ENCODE measurements at places on chromosomes 2 and 18. TPM values are rescaled to one million over a fixed set of nuclear protein-coding genes. Genes with fewer than 3 reads are reported as not detected.

Gene UGT1A10
- polyA plus RNA-seq = not detected

DNA sequence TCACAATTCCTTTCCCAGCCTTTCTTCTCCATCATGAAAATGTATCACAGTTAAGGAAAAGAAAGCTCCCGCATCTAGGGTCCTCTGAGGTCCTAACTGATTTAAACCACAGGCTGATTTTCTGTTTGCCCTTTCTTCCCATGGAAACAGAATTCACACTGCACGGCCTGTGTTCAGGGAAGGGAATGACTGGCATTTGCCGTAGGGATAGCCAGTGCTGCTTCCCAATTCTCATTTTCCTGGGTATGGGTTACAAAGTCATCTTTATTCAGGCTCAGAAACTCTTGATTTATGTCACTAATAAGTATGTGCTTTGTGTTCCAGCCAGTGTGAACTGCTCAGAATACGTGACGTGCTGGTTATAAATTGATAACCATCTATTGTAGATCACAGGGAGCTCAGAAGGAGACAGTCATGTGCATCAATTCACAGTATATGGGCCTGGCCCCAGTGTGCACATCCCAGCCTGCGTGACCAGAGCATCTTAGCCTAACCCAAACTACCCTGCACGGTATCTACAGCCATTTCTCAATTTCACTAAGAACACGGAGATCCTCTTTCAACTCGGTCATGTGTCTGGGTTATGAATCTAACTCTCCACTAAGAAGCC, 163.3 kb downstream of the LRRC30 start:
- DNase-seq = no peak

GRCh38 chr2:190182071-190182524, 119.6 kb upstream of the MSTN start:
- DNase-seq = no peak

Gene NPAS2
- polyA plus RNA-seq = 14.4 TPM

DNA sequence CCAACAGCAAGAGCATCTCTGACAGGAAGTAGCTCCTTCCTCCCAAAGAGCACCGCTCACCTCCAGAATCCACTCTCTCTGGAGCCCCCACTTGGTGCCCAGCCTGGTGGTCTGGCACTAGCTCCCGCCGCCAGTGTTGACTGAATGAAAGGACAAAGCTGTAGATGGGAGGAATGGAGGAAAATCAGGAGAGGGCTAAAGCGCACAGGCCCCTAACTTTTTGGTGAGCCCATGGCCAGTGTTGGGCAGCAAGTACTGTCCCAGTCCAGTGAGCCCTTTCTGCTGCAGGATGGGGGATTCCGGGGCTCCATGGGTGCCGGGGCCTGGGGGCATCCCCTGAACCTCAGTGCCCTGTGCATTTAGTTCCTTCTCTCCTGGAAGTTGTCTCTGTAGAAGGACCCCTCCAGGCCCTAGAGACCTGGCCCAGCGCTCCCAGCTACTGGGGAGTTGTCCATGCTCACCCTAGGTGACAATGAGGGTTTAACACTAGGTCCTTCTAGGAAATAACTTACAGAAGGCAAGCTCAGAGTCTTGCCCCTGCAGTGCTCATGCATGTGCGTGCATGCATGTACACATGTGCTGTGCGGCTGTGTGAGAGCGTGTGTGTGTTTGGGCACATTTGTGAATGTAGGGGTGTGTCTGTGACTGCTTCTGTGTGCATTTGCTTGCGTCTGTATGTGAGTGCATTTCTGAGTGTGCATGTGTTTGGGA, 33.6 kb downstream of the GLI2 start:
- no peak for DNase-seq

- no peak for DNase-seq
Observed at GRCh38 chr18:43195421-43195820, 79.9 kb upstream of the RIT2 start.

- no peak for DNase-seq
Observed at GRCh38 chr2:63738019-63738418, 103.7 kb upstream of the UGP2 start.

GRCh38 chr18:75053028-75053629, 155.8 kb downstream of the PTGR3 start:
- DNase-seq = no peak

DNA sequence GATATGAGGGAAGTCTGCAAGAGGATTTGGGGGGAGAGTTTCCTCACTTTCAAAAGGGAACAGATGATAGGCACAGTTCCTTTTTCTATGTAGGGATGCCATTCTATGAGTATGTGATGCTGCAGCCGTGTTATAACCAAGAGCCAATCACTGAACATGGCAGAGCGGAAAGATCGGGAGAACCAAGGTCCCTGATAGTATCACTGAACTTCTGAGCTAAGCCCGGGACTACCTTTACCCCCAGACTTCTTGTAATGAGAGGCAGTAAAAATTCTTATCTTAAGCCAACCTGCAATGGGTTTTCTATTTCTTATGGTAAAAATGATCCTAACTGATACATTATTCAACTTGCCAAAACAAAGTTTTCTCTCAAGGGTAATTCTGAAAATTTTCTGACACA, 21.6 kb upstream of the SLC1A4 start:
- DNase-seq = no peak

GRCh38 chr18:79511671-79512301, 116.1 kb downstream of the NFATC1 start:
- no peak for DNase-seq

DNA sequence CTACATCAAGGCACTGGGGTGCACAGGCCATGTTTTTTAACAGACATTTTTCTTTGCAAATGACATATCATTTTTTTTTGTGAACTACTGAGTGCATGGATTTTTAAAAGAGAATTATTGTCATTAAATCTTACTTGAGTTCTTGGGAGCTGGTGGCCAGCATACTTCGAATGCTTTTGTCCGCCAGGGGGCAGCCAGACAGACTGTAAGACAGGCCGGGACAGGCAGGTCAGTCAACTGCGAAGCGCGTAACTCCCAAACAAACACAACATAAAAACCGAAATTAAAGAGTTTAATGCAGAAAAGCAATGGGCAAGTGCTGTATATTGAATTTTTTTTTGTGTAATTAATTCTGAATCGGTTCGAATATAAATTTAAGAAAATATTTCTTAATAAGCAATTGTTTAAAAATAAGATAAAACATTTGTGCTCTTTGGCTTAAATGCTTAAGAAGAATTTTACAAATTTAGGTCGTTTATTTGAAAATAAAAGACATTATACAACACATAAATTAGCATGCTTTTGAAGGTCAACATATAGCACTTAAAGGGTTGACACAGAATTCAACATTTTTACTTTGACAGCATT, 142.2 kb upstream of the PXDN start:
- DNase-seq = no peak

DNA sequence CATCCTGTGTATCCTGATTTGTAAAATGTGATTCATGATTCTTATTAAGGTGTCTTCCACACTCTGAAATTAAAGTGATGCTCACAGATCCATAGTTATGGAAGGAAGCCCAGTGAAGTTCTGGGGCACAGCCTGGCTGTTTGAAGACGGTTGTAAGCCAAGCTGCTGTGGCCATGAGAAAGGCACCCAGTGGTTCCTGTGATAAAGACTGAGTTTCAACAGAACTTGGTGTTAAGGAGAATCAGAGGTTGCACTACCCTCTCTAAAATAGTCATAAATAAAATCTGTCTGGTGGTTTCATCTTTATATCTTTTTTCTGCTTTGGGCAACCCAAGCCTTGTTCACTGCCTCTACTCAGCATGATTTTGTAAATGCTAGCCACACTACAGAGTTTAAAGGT, 32.2 kb upstream of the SPOPL start:
- DNase-seq = no peak

DNA sequence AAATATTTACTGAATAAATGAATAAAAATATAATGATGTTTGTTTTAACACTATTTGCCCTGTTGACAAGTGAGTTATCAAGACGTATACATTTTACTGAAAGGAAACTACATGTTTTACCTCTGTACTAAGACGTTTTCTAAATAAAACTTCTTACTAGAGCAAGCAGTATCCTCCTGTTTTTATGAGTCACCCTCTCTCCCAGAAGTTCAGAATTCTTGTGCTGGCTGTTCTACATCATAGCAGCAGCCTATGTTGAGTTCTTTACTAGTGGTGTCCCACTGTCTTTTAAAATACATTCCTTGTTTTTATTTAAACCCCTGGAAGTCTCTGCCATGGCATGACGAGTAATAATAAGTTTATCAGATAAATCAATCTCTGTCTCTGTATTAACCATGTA, 297.4 kb downstream of the CALCRL start:
- DNase-seq = no peak

DNA sequence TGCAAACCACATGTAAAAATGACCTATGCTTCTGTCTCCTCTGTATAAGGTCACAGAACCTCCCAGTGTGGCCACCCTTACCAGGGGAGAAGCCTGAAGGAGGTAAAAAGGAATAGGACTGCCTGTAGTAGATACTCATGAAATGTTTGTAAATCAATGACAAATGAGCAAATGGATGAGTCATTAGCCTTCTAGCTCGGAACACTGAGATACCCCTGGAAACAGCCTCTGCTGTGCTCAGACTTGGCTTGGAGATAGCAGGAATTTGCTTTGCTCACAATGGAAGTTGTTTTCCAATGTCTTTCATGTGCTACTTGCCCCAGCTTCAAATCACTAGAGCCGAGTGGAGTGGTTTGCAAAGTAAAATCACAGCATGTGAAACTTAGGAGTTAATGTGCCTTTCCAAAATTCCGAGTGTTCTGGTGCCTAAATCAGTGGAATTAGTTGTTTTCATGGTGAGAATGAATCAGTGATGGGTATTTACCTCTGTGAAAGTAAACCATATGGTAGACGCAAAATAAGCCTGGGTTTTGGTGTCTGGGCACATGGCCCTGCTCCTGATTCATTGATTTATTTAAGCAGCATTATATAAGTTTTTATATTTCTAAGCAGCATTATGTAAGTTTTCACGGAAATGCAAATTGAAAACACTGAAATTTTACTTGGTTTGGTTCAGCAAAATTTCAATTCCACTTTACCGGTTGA, 154.0 kb upstream of the MAP3K20 start:
- DNase-seq = no peak

GRCh38 chr2:84548303-84548702, 32.0 kb downstream of the DNAH6 start:
- no peak for DNase-seq

DNA sequence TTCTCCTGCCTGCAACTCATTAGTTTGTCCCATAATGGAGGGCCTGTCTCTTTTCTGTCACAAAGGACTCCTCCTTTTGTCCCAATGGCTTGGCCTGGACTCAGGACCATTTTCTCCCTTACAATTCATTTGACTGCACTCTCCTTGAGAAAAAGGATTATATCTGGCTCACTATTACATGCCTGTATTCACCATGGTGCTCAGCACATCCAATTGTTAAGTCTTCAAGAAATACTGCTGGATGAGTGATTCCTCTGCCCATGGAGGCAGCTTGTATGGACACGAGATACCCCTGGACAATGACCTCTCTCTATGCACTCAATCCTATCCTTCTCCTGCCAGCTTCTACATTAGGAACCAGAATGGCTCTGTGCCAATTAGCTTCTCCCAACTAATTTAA, 47.0 kb downstream of the CHST9 start:
- no peak for DNase-seq

Gene PTPN2
- 39.9 TPM for polyA plus RNA-seq

Gene NYAP2
- 0.04 TPM for polyA plus RNA-seq

DNA sequence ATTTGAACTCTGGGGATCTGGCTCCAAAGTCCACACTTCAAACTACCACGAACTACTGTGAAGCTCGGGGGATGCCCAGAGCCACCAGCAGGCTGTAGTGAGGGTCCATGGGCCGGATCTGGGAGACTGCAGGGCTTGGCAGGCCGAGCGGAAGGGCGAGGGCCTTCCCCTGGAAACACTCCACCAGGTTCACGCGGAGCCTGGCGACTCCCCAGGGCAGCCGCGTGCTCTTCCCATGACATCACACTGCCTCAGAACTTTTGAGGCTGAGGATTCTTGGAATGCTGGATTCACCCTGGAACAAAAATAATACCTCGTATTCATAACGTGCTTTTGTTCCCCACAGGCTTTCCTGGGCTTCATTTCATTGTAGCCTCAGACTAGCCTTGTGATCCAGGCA, 201.0 kb downstream of the SMAD7 start:
- DNase-seq = no peak

Measured in left renal pelvis (tissue), 4 donors.